ENCODE measurements at places on chromosomes 11 and 22.

DNA sequence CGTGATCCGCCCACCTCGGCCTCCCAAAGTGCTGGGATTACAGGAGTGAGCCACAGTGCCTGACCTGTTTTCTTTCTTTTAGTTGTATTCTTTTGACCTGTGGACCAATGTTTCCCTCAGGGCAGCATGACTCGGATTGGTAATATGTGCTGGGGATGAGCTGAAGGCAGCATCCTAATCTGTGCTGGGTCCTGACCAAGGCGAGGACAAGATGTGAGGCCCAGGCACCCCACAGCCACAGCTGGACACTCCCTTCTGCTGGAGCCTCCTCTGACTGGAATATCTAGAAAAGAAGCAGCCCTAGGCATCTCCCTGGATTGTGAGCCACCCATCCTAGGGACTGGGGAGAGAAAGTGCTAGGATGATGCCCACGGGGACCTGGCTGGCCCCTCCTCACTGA lies 105.4 kb downstream of the PDE2A start:
- no peak for DNase-seq
- H3K27ac ChIP-seq, result no peak overlapping the region
- no peak overlapping the region for H3K4me3 ChIP-seq
- peaks cover 17% of the 10 kb centered on the region for H3K27me3 ChIP-seq

DNA sequence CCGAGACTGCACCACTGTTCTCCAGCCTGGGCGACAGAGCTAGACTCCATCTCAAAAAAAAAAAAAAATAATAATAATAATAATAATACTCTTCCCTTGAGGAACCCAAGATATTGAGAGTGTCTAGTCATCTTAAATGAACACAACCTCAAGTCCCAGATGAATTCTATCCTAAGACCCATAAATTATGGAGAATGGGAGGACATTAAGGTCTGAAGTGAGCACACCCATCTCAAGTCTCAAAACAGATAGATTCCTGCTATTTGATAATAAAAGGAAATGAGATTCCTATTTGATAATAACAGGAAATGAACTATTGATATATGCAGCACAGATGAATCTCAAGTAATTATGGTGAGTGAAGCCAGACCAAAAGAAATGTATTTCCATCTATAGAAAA lies 51.5 kb downstream of the MAPK1 start:
- DNase-seq, result no peak
- H3K4me3 ChIP-seq, result peak overlapping the region; percentile 59
- peak overlapping the region; percentile 93 for H3K27ac ChIP-seq
- peaks cover 15% of the 10 kb centered on the region for H3K36me3 ChIP-seq

DNA sequence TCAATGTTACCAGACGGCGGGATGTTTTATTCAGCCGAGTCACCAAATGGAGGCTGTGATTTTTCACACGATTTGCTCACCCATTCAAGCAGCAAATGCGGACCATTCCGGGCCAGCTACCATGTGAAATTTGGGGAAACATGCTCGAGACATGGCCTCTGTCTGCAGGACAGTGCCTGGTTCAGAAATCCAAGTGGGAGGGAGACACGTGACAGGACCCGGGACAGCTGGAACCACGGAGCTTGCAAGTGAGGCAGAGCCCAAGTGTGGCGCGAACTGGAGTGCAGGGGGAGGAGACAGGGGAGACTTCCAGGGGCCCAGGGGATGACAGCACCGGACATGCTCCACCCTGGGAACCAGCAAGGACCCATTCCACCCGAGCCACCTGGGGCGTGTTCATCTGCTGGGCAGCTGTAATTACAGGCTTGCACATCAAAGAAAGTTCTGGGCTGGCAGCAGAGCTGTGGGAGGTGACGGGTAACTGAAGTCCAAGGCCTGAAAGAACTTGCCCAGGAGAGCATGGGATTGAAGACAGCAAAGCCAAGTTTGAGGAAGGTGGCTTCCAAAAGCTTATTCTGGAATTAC lies 16.5 kb downstream of the CERK start:
- no peak for DNase-seq
- no peak overlapping the region for H3K4me3 ChIP-seq
- H3K4me1 ChIP-seq, result no peaks in the 10 kb centered on the region
- H3K36me3 ChIP-seq, result peaks cover 44% of the 10 kb centered on the region
- no peak overlapping the region for H3K27ac ChIP-seq

DNA sequence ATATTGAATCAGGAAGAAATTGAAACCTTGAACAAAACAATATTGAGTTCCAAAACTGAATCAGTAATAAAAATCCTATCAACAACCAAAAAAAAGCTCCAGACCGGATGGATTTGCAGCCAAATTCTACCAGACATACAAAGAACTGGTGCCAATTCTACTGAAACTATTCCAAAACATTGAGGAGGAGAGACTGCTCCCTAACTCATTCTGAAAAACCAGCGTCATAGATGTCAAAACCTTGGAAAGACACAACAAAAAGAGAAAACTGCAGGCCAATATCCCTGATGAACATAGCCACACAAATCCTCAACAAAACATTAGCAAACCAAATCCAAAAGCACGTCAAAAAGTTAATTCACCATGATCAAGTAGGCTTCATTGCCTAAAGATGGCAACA lies 353.8 kb downstream of the TMEM135 start:
- peaks cover 7% of the 10 kb centered on the region for H3K27me3 ChIP-seq
- no peak overlapping the region for H3K4me3 ChIP-seq
- no peak overlapping the region for H3K27ac ChIP-seq
- no peaks in the 10 kb centered on the region for H3K36me3 ChIP-seq
- no peaks in the 10 kb centered on the region for H3K4me1 ChIP-seq
- no peak for DNase-seq

- H3K4me3 ChIP-seq, result no peak overlapping the region
- no peaks in the 10 kb centered on the region for H3K27me3 ChIP-seq
- no peak overlapping the region for H3K27ac ChIP-seq
- DNase-seq, result no peak
Measured at GRCh38 chr11:91625495-91625894, 599.1 kb upstream of the FAT3 start.

DNA sequence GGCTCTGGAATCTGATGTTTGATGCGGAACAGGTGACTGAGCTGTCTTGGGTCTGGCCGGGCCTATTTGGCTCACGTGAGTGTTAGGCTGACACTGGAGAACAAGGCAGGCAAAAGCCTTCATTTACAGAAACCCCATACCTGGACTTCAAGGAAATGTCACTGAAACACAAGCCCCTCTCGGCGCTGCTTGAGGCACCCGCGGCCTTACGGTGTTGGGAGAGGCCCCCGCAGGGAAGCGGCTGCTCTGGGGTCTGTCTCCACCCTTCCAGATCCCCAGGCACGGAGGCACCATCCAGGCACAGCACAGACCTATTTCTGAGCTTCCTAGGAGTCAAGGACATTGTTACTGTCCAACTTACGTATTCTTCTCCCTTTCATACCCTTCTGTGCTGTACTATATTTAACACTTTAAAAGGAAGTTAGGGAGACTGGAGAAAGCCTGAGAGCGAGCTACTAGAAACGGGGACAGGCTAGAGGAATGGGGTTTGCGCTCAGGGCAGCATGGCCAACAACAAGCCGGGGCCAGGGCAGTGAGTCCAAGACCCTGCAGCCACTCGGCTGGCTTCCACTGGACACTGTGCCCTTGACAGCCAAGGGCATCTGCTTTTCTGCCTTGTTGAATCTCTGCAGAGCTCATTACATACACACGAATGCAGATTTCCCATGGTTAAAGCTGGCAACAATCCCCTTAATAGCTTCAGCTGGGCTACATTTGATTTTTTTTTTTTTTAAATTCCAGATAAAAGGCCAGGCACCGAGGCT lies 23.8 kb downstream of the DRD4 start:
- no peaks in the 10 kb centered on the region for H3K4me1 ChIP-seq
- H3K4me3 ChIP-seq, result no peak overlapping the region
- no peak for DNase-seq
- H3K27me3 ChIP-seq, result no peaks in the 10 kb centered on the region

DNA sequence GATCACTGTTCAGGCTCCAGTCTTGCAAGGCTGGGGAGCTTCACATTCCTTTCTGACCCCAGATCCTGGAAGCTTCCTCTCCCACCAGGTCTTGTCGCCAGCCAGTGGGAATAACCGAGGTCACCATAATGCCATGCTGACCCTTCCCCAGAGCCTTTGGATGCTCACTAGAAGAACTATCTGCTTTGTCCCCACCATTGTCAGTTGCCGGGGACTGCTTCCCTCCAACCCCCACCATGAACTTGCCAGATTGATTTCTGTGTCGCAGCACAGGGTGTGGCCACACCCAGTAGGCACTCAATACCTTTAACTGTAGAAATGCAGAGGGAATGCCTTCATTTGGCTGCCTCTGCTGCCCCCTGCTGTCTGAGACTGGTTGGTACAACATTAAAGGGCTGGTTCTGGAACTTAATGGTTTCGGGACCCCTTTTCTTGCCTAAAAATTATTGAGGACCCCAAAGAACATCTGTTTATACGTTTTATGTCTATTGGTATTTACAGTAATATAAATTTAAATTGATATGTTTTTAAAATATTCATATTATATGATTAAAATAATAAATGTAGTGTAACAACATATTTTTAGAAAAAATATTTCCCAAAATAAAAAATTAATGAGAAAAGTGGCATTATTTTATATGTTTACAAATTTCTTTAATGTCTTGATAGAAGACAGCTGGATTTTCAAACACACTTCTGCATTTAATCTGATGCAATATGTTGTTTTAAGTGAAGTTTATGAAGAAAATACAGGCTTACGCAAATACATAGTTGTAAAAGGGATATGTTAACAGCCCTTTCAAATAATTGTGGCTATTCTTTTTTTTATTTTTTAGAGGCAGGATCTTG lies 6.7 kb upstream of the GDPD5 start:
- H3K27me3 ChIP-seq, result peaks cover 3% of the 10 kb centered on the region
- H3K4me1 ChIP-seq, result peaks cover 46% of the 10 kb centered on the region
- peak overlapping the region; percentile 46 for H3K27ac ChIP-seq
- peak overlapping the region; percentile 47 for H3K4me3 ChIP-seq

DNA sequence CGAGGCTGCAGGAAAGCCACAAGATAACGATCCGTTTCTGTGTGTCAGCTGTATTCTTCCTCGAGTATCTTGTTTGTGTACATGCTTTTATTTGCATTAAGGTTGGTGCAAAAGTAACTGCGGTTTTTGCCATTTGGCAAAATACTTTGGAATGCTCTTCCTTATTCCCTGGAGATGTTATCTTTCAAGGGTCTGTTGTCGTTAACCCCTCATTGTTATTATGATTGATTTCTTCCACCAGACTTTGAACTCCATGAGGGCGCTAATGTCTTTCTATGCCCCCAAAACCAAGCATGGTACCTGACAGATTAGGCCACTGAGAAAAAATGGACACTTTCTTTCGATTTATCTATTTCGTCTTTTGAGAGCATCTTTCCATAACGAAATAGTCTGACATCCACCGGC lies 563 bp upstream of the PSMA1 start:
- no peaks in the 10 kb centered on the region for H3K27me3 ChIP-seq
- H3K4me1 ChIP-seq, result peaks cover 21% of the 10 kb centered on the region
- peak overlapping the region; percentile 91 for H3K4me3 ChIP-seq
- H3K27ac ChIP-seq, result peak overlapping the region; percentile 90

GRCh38 chr11:8219257-8220021 lies 44.2 kb downstream of the LMO1 start:
- no peak for DNase-seq
- no peaks in the 10 kb centered on the region for H3K4me1 ChIP-seq
- H3K4me3 ChIP-seq, result no peak overlapping the region
- H3K27me3 ChIP-seq, result no peaks in the 10 kb centered on the region
- no peak overlapping the region for H3K27ac ChIP-seq

- H3K4me3 ChIP-seq, result no peak overlapping the region
- H3K4me1 ChIP-seq, result no peaks in the 10 kb centered on the region
- no peak overlapping the region for H3K27ac ChIP-seq
Measured at GRCh38 chr11:129608711-129609110, 206.9 kb upstream of the TMEM45B start.

GRCh38 chr11:112265659-112266409 lies 5.2 kb upstream of the PLET1 start:
- no peaks in the 10 kb centered on the region for H3K36me3 ChIP-seq
- H3K4me1 ChIP-seq, result no peaks in the 10 kb centered on the region
- no peak for DNase-seq
- peaks cover 2% of the 10 kb centered on the region for H3K27me3 ChIP-seq
- H3K27ac ChIP-seq, result no peak overlapping the region
- H3K4me3 ChIP-seq, result no peak overlapping the region

- DNase-seq, result no peak
- H3K36me3 ChIP-seq, result peaks cover 41% of the 10 kb centered on the region
- no peak overlapping the region for H3K4me3 ChIP-seq
Measured at GRCh38 chr11:48037709-48038468, 57.5 kb downstream of the PTPRJ start.

DNA sequence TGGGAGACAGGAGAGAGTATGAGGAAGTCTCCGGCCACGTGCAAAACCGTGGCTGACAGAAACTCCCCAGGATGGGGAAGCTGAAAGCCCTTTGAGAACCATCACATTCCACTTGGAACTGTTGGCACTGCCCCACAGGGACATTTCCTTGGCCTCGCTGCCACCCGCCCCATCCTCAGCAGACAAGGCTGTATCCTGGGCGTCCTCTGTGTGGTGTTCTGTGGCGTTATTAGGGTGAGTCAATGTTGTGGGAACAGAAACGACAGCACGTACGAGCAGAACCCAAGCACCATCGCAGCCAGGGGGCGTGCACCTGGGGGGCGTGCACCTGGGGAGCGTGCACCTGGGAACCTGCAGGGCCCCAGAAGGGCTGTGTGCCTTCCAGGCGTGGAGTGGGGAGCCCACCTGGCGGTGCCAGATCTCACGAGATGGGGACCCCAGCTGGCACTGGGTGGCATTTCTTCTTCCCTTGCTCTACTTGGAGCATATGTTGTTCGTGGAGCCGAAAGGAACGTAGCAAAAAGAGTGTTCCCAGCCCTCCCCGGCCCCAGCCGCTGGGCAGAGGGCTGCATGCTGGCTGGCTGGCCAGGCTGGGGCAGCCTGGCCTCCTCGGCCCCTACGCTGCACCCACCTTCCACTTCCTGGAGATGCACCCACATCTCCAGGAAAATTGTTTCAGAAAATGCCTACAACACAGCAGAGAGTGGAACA lies 35.4 kb downstream of the NFAM1 start:
- peaks cover 8% of the 10 kb centered on the region for H3K27me3 ChIP-seq
- no peak overlapping the region for H3K27ac ChIP-seq
- DNase-seq, result no peak
- peaks cover 4% of the 10 kb centered on the region for H3K4me1 ChIP-seq

DNA sequence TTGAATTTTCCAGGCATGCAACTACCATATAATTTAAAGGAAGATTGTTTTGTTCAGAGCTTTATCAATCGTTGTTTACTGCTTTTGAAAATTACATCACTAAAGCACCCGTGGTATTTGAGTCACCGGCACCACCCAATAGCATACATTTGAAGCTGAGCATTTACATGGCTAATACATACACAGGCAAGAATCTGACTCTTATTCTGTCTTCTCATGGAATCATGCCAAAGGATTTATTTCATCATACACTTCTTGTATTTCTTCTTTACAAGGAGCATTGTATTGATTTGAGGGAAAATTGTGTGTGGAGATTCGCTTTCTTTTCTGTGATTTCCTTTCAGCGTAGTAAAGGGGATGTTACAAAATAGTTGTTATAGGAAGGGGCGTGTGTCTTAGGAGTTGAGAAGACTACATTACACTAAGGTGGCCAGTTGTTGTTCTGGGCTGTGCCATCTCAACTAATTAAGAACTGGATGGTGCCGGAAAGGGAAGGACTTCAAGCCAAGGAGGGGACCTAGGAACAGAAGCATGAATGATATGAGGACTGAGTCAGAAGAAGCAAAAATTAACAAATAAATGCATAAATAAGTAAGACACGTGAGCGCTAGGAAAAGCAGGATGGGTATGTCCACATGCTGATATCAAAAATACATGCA lies 12.9 kb upstream of the CD3E start:
- peaks cover 23% of the 10 kb centered on the region for H3K4me1 ChIP-seq
- H3K27ac ChIP-seq, result no peak overlapping the region
- no peaks in the 10 kb centered on the region for H3K27me3 ChIP-seq
- H3K36me3 ChIP-seq, result no peaks in the 10 kb centered on the region
- H3K4me3 ChIP-seq, result no peak overlapping the region

All from T-helper 2 cell treated with Interferon-gamma antibody and Interleukin-4, amounts not matched to agents 5 μg/mL and 100 μg/mL, for 36 hours (primary cell).